ENCODE measurements at places on chromosomes 7 and 10. TPM values are rescaled to one million over a fixed set of nuclear protein-coding genes. Genes with fewer than 3 reads are reported as not detected.

The CASTOR2 gene
- total RNA-seq = 8.8 TPM

DNA sequence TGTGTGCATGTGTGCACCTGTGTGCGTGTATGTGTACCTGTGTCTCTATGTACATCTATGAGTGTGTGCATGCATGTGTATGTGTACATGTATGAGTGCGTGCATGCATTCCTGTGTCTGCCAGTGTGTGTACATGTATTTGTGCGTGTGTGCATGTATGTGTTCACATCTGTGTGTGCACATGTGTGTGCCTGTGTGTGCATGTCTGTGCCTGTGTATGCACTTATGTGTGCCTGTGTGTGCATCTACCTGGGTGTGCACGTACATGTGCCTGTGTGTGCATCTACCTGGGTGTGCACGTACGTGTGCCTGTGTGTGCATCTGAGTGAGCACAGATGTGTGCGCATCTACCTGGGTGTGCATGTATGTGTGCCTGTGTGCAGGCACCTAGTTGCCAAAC, 102.2 kb upstream of the DIP2C start:
- no peak for DNase-seq

DNA sequence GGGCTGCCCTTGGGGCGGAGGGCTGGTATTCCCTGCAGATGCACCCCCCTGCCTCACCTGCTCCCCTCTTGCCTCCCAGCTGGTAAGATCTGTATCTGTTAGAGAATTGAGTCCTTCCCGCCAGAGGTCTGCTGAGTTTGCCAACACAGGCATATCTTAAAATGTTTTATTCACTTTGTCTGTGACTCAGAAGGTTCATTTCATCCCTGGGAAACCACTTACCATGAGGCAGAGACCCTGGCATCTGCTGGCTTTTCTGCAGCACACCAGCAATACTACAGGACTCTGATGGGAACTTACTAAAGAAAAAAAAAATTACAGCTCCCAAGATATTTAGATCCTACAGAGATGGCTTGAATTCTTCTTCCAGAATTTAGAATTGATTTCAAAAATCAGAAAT, 131.3 kb downstream of the PLPP4 start:
- DNase-seq = no peak

DNA sequence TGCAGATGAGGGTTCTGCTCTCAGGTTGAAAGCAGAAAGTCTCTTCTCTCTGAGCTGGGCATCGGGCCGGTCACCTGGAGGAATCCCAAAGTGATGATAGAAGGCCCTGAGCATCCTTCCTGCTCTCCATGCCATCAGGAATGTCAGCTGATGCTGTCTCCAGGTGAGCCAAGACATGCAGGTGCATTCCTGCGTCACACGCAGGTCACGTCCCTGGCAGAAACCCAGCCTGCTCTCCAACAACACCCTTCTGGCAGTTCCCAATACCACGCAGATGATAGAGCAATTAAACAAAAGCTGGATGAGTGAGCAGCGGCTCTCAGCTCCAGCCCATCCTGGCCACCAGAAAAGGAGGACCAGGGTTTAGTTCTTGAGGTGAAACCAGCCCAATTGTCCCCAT, 6.9 kb upstream of the WIPI2 start:
- peak; percentile 77 for DNase-seq

Data from breast epithelium (tissue), 4 donors.